ENCODE measurements at places on chromosomes 4 and X.

DNA sequence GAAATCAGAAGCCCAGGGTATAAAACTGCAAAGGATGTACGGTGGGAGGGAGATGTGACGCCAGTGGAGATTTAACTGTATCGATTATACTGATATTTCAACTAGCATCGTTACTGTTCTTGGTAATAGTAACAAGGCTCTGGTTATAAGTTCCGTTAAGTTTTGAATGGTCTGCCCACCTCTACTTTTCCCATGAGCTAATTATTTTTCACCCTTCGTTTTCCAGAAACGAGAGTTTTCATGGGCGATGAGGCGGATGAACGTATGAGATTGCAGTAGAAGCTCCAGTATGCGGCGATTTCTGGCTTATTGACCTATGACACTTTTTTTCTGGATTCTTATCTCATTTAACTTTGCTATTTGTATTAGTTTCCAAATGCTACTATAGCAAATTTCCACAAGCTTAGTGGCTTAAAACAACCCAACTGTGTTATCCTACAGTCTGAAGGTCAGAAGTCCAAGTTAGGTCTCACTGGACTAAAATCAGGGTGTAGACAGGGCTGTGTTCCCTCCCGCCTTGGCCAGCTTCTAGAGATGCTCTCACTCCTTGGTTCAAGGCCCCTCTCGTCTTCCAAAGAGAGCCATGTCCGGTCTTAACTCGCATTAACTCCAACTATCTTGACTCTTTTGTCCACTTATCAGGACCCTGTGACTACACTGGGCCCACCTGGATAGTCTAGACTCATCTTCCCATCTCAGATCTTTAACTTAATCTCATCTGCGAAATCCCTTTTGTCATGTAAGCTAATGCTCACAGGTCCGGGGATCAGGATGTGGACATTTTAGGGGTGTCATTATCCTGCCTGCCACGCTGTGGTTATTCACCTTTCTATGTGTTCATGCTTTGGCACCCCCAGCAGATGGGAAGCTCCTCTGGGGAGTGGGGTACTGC is 122.5 kb downstream of the IRF2 start:
- no peak for DNase-seq

- DNase-seq = no peak
Measured at GRCh38 chrX:150844016-150844415, 54.5 kb downstream of the CD99L2 start.

- no peak for DNase-seq
Measured at GRCh38 chr4:124060261-124060918, 652.1 kb downstream of the ANKRD50 start.

GRCh38 chr4:75169427-75169826 is 236.5 kb downstream of the PARM1 start:
- DNase-seq = no peak

GRCh38 chrX:46324166-46324565 is 221.1 kb downstream of the ZNF674 start:
- DNase-seq = no peak

- DNase-seq = no peak
Measured at GRCh38 chrX:69321789-69322188, 156.5 kb upstream of the PJA1 start.

DNA sequence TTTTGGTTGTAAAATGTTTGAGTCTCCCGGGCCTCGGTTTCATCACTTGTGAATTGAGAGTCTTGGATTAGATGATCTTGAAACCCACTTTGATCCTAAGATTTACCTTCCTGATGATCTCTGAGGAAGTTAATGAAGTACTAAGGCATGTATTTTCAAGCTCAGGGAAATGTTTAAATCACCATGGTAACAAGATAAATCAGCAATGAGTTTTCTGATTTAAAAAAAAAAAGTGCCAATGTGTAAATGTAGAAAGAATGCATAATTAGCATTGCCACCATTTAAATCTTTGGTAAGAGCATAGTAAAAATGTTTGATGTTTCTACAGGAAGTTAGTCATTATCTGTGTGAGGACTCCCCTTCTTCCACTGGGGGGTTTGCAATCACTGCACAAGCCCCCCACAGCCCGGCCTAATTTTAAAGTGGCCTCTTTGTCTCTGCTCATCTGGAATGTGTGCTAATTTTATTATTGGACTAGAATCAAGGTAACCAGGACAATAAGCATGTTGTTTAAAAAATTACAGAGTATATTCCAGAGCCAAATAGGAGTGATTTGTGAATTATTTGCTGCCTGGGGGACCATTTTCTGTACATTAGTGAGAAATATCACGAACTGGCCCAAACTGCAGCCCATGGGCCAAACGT is 93.6 kb downstream of the SLC34A2 start:
- DNase-seq = no peak

GRCh38 chrX:48578661-48579128 is 4.4 kb downstream of the RBM3 start:
- no peak for DNase-seq

GRCh38 chr4:145076469-145076855 is 21.5 kb downstream of the ANAPC10 start:
- DNase-seq = no peak

All from CD4-positive, alpha-beta T cell treated with Interleukin-10 for 1 hour (primary cell).